Stimulated activated CD4-positive, alpha-beta T cell treated with anti-CD3 and anti-CD28 coated beads, TNF-alpha, amount 100 ng/mL, for 24 hours (primary cell): ENCODE measurements at places on chromosomes 13 and 19.

DNA sequence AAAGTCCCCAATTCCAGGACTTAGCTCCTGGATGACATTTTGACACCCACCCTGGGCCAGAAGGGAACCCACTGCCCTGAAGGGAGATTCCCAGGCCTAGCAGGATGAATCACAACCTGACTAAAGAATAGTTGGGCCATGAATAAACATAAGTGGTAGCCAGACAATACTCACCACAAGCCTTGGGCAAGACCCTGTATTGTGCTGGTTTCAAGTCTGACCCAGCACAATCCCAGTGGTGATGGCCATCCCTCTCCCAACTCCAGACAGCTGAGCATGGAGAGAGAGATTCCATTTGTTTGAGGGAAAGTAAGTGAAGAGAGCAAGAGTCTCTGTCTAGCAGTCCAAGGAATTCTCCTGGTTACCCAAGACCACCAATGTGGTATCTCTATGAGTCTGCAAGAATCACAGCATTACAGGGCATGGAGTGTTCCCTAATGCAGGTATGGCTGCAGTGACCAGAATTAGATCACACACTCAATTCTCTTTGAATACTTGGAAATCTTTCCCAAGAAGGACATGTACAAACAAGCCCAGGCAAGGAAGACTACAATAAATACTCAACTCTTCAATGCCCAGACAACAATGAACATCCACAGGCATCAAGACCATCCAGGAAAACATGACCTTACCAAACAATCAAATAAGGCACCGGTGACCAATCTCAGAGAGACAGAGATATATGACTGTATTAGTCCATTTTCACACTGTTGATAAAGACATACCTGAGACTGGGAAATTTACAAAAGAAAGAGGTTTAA lies 158.0 kb downstream of the VWA8 start:
- no peak for DNase-seq

DNA sequence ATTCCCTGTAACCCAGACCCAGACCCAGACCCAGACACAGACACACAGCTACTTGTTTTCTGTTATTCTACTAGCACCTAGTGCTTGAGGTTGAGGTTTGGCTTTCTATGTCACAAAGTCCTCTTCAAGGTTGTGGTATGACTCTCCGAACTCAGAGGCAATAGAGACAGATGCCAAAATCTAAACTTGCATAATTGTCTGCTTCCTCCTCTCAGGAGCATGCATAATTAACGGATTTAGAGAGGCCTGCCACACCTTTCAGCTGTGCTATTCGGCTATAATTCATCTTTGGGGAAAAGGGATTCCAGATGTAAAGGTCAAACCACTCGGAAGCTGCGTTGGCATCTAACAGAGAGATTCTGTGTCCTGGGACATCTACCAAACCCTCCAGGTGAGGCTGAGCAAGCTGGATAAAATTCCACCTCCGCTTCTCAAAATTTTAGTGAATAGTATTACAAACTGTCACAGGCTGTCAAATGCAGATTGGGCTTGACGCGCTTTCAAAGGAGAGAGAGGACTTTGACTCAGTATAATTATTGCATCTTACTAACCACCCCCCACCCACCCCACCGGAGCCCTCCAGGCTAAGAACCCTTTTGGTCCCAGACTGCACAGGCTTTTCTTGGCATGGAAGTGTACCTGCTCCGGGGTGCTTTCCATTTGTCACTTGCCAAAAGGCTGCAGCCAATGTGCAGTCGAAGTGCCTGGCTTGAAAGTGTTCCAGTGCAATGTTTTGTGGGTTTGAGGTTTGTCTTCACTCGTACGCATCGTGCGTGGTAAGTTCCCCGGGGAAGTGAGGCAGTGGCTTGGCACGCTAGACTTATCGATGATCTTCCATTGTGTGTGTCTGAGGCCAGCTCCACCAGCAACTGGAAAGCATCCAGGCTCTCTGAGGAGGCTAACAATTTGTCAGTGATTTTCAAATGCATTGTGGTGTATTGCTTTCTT lies 194.1 kb downstream of the TDRD3 start:
- DNase-seq = no peak

DNA sequence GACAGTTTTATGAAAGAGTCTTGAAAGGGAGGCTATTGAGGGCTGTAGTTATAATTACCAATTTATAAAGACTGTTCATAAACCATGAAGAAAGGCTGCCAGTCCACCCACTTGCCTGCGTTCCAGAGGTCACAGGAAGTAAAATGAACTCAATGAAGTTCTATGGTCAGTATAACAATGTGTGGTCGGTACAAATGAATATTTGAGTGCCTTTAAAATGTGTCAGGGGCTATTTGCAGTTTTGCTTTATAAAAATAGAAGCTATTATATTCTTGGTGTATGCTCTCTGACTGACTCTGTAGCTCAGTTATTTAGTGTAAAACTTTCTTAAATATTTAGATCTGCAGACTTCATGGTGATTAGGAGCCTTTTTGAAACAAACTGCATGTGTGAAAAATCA lies 47.0 kb downstream of the ESD start:
- no peak for DNase-seq

DNA sequence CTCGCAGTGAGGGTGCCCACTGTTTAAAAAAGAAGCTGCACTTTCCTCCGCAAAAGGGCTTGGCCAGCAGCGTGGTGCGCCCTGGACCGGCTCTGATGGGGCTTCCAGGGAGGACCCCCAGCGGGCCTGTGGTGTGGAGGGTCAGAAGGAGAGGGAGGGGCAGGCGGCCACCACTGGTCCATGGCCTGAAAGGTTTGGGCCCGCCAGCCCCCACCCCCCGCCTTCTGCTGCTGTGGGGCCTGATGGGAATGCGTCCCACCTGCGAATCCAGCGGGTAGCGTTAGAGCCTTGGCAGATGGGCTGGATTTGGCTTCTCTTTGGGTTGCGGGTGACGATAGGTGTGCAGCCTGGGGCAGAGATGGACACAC lies 34.7 kb downstream of the TMEM255B start:
- no peak for DNase-seq

GRCh38 chr13:44785401-44785800 lies 203.9 kb downstream of the NUFIP1 start:
- no peak for DNase-seq
